ENCODE measurements at places on chromosomes 4 and X. TPM values are rescaled to one million over a fixed set of nuclear protein-coding genes. Genes with fewer than 3 reads are reported as not detected.

DNA sequence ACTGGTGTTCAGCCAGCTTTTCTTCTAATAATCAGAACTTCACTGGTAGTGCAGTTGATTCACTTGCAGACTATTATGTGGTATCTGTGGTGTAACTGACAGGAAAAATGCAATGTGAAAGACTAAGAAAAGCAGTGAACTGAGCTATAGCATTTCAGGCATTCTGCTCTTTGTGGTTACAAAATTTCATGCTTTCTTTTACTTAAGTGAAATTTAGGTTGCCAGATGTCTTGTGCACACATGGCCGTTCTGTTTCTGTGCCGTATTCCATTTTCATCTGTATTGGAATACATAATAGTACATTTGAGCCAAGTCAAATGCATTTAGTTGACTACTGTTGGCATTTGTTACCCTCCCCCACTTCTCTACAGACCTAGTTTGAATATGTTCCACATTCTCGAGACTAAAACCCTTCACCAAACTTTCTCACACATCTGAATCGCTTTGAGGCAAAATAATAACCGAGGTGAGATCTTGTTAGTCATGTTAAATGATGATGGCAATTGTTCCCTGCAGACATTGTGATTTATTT, 8.2 kb downstream of the RTL3 start:
- DNase-seq = no peak

TRAPPC11 gene
- 27.8 TPM for polyA plus RNA-seq

GRCh38 chr4:165879641-165880040, 6.6 kb downstream of the TLL1 start:
- DNase-seq = no peak

KCTD8 gene
- 0.09 TPM for polyA plus RNA-seq
